ENCODE measurements at places on chromosomes 4 and X. TPM values are rescaled to one million over a fixed set of nuclear protein-coding genes. Genes with fewer than 3 reads are reported as not detected.

- DNase-seq = no peak
Measured at GRCh38 chr4:158621729-158622128, 50.0 kb downstream of the C4orf46 start.

The FMR1NB gene
- not detected for total RNA-seq

The FGA gene
- not detected for total RNA-seq

The STPG2 gene
- total RNA-seq = 0.31 TPM

DNA sequence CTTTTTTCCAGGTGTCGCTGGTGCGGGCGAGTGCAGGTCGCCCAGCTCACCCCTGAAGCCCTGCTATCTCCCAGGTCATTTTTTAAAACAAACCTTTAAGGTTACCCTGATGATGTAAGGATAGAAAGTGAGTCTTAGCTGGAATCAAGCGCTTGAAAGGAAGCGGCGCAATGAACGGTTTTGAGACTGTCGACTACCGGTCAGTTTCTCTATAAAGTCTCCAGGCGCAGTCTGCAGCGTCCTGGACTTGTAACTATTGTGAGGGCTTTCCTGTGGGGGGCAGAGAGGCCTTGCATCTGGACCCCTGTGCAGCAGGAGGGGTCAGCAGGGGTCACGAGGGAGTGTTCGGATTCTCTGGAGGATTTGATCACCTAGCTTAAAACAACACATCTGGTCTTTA is 1.6 kb downstream of the KIT start:
- peak; percentile 29 for DNase-seq

DNA sequence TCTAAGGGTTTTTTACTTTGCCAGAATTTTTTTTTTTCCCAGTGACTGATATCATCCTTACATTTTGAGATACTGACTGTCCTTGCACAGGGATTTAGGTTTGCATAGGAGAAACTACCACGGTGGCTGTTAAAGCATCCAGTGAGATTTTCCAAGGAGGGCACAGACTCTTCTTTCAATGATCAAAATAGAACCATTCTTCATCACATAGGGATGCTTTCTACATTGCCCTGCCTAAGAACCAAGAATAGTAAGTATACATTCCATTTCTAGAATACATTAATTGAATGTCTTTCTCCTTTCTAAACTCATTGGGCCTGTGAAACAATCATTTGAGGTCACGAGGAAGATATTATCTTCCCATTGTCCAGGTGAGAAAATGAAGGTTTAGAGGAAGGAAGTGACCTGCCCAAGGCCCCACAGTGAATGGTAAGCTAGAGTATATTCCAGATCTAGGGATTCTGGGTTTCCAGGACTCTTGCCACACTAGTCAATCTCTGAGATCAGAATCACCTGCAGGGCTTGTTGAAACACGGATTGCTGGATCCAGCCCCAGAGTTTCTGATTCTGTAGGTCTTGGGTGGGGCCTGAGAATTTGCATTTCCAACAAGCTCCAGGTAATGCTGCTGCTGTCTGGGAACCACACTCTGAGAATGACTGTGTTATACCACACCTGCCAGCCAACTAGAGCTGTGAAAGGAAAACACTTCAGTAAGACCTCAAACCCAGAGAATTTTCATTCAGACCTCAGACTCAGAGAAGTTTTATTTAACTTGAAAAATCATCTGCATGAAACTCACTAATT is 17.7 kb upstream of the TMEM154 start:
- DNase-seq = no peak

The NHSL2 gene
- 10.2 TPM for total RNA-seq

- peak; percentile 68 for DNase-seq
Measured at GRCh38 chrX:52574416-52575275, 57.8 kb upstream of the XAGE1B start.

DNA sequence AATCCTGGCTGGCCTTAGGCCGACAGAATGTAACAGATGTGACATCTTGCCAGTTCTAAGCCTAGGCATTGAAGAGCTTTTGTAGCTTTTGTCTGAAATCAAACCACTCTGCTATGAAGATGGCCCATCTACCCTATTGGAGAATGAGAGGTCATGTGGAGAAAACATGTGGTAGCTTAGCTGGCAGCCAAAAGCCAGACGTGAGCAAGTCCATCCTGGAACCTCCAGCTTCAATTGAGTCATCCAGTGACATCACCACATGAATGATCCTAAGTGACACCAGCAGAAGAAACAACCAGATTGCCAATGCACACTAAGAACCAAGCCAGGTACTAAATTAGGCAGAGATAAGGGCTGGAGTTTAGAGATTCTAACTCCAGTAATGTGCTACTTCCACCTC is 154.8 kb upstream of the ZFP42 start:
- no peak for DNase-seq

The F8A3 gene
- total RNA-seq = 1.9 TPM

The TRMT44 gene
- 27.5 TPM for total RNA-seq

DNA sequence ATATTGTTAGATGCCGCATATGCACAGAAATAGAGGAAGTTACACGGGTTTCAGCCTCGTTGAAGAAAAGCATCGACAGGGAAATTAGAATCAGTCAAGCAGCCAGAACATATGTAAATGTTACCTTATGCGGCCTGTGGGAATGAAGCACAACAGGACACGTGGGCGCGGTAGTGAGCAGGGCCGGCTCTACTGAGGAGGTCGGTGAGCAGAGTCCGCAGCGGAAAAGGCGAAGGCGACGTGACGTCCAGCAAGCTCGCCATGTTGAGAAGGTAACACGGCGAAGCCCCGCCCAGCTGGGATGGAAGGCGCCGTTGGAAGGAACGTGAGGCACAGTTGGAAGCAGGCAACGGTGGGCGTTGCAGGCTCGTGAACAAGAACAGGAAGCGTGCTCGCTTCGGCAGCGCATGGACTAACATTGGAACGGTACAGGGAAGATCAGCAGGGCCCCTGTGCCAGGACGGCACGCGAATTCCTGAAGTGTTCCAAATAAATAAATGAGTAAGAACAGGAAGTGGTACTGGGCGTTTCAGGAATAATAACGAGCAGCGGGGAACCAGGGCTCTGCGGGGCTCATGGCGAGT is 54.6 kb downstream of the MTNR1A start:
- no peak for DNase-seq

The SMIM43 gene
- 4.1 TPM for total RNA-seq

- no peak for DNase-seq
Measured at GRCh38 chr4:117831060-117831683, 203.1 kb upstream of the NDST3 start.

- DNase-seq = peak; percentile 74
Measured at GRCh38 chr4:180665994-180666824, 1577.0 kb upstream of the TENM3 start.

The AGA gene
- 19.1 TPM for total RNA-seq

The CT47C1 gene
- not detected for total RNA-seq

DNA sequence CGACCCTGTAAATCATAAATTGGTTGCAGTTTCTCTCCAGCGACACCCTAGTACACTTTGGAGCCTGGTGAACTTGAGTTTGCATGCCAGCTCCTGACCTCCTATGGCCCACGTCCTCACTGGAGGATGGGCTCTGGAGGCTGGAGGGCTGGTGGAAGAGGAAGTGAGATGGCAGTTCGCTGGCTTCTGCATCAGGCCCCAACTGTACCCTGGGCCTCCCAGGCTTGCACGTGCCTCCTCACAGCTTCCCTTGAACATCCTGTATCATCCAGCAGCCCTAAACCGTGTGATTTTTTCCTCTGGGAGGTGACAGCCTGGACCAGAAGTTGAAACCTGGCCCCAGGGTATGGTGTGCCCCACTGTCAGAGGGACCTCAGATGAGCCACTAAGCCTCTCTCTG is 78.5 kb downstream of the HTRA3 start:
- no peak for DNase-seq

DNA sequence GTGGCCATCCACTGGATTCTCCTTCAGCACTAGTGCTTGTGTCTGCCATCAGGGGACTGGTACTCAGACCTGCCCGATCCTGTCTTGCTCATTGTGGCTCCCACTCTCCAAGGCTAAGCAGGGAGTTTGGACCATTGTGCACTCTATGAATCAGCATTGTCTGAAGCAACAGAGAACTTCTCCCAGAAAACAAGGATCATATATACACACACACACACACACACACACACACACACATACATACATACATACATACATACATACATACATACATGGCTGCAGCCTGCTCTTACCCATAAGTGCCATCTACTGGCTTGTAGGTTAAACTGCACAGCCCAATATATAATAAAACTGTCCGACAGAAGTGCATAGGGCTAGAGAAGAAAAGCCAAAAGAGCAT is 345.3 kb upstream of the LCORL start:
- peak; percentile 38 for DNase-seq

DNA sequence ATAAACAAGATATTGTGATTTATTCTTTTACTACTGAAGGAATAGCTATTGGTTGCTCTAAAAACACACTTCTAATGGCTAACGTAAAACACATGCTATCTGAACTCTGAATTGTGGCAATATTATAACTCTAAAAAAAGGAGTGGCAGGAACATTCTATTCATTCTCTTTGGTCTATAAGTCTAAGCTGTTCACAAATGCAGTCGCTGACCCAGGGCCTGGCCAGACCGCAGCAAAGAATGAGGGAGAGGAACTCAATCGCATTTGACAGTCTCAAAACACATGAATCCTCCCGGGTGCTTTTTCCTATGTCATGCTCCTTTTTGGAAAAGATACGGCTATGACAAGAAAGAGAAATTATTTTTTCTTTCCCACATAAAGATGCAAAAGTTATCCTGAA is 651.6 kb upstream of the PITX2 start:
- DNase-seq = no peak

- DNase-seq = no peak
Measured at GRCh38 chr4:54954656-54955388, 170.6 kb downstream of the KDR start.

The TCP11X2 gene
- not detected for total RNA-seq

The MAGEC3 gene
- not detected for total RNA-seq

The MAGEC2 gene
- not detected for total RNA-seq

DNA sequence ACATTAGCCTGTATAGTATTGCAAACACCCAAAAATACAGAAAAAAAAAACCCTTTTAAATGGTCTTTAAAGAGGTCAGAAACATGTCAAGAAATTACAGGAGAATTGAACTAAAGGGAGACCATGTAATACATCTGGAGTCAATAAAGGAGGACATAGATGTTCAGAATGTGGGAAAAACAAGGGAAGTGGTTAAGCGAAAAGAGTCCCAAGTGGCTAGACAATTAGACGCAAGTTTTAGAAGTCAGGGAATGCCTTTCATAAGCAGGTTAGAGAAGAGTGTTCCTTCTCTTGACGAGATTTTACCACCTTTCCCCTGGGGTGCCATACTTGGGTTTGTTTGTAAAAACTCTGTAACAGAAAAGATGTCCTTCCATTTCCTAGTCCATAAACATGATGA is 7.8 kb downstream of the LNX1 start:
- DNase-seq = peak; percentile 18

The TSR2 gene
- 21.0 TPM for total RNA-seq

The DDX53 gene
- not detected for total RNA-seq

GRCh38 chr4:9980898-9981297 is 40.4 kb downstream of the SLC2A9 start:
- no peak for DNase-seq

The ANK2 gene
- 371 TPM for total RNA-seq

The ASB9 gene
- 4.0 TPM for total RNA-seq

DNA sequence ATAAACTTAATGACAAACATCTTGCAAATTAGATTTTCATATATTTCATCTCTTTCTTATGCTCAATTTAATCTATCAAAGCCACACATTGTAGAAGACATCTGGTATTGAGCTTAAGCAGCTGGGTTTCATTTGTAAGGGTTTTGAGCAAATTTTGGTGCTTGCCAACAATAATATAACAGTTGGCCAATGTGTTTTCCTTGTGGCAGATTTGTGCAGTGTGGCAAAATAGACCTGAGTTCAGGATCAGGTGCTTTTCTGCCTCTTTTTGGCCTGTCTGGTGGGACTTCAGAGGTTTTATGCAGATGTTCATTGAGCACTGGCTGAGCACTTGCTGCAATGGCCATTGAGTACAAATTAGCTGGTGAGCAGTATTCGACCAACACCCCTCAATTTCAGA is 301.9 kb downstream of the BMPR1B start:
- DNase-seq = peak; percentile 68

DNA sequence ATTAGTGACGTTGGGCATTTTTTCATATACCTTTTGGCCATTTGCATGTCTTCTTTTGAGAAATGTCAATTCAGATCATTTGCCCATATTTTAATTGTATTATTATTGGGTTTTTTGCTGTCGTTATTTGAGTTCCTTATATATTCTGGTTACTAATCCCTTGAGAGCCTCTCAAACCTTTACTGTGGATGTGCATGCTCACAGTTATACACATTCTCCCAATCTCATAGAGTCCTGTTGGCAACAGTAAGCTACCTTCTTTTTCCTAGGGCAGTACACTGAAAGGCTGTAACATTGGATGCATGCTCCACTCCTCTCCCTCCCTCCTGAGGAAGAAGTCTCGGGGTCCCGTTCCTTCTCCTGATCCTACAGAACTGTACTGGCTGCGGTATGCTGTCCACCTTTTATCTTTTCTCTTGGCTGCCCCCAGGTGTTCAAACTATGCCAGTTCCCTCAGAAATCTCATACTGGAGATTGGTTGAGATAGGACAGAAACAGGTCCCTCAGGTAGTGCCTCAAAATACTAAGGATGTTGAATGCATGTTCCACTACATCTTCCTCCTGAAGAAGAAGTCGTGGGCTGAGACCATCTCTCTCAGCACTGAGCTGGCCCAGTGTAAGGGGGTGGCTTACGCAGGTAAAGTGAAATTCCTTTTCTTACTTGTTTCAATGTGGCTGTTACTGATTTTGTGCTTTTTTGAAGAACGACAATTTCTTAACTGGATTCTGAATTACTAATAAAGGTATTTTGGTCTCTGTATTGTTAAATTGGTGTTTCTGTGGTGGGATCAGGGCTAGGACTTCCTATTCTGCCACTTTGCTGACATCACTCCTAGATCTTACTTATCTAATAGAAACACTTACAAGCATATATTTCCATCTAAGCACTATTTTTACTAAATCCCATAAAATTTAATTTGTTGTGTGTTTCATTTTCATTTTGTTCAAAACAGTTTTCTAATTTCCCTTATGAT is 145.4 kb upstream of the HUWE1 start:
- DNase-seq = peak; percentile 15

GRCh38 chr4:30461218-30461617 is 259.0 kb upstream of the PCDH7 start:
- no peak for DNase-seq

GRCh38 chrX:149453906-149454822 is 50.9 kb downstream of the IDS start:
- DNase-seq = no peak

DNA sequence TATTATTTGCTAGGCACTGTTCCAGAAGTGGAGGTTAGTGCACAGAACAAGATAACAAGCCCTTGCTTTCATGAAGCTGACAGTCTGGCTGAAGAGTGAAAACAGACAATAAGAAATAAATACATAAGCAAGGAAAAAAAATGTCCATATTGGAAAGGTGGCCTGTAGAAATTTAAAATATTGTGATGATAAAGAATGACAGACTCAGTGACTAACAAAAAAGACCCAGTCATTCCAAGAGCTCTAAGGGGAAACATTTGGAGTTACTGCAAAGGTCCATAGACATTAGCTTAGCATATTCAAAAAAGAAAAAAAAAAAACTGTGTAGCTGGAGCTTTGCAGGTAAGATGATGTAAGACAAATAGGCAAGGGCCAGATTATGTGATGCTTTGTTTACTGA is 1.0 kb upstream of the ANTXR2 start:
- no peak for DNase-seq

Data from tongue (tissue), 3 donors.